ENCODE measurements at places on chromosomes 6 and 20.

DNA sequence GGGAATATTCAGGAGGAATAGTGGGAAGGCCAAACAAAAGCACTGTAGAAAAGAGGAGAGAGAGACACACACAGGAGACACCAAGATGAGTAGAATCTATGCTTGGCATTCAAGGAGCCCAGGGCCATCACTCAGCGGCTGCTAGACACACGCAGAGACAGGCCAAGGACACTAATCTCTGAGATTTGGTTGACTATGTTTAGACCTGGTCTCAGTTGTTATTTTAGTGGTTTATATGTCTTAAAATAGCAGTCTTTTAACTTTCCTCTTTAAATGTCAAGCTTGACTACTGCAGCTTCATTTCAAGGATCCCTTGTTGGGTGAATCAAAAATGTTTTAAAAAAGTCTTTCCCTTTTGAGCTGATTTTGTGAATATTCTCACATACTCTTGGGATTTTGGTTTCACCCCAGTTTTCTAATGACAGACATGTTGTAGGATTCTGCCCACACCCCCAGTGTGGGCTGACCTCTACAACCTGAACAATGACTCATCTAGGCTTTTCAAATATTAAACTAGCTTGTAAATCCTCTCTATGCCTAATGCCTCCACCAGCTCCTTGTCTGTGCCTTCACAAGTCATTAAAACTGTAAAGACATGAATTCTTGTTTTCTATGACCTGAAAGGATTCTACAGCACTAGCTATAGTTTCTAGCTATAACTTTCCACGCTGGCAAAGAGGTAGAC, 142.7 kb upstream of the EXOC2 start:
- DNase-seq: no peak

- DNase-seq: no peak
These were observed 1.2 kb upstream of the KCNB1 start for GRCh38 chr20:49483696-49484123.

DNA sequence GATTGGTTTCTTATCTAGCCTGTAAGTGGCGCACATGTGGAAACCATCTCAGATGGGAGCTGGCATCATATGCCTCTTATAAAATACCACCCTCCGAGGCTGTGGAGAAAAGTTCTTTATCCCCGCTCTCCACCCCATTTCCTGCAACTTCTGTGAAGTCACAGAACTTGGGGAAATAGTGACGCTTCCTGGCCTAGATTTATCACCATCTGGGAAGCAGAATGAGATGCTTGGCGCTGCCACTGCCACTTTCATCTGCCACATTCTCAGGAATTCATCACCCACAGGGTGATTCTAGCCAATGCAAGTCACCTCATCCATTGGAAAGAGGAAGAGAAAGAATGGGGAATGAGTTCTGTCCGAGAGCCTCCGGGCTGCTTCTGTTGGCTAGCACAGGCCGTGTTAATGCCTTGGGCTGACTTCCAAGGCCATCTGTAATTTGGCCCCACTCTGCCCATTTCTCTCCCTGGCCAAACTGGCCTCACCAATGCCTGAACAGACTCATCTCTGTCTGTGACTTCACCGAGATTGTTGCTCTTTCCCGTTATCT, 148.8 kb upstream of the SOX4 start:
- no peak for DNase-seq

- DNase-seq: no peak
These were observed 5.0 kb upstream of the CD40 start for GRCh38 chr20:46113113-46113470.

- no peak for DNase-seq
These were observed 17.1 kb downstream of the TTLL2 start for GRCh38 chr6:167341665-167342655.

- DNase-seq: no peak
These were observed 3.7 kb downstream of the FOXF2 start for GRCh38 chr6:1392813-1393640.

DNA sequence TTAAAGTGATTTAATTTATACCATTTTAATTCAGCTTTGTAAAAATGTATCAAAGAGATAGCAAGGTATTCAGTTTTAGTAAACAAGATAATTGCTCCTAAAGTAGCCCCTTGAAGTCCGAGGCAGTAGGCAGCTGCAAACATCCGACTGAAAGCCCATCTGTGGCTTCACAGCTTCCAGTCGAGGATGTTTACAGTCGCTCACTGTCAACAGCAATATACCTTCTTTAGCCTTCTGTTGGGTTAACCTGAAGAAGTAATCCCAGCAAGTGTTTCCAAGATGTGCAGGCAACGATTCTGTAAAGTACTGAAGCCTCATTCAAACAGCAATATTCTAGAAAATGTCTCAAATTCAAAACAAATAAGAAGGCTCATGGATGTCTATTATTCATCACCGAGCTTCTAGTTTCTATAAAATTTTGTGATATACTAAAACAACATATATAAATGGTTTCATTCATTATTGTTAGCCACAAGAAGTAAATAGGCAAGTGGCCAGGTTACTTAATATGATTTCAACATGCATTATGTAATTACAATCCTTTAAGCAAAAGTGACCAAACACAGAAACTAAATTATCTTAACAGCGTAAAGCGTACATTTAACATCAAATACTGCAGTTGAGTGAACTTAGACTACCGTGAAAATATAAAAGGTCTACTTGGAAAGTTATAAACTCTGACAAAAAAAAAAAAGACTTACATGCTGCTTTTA, 115.0 kb downstream of the OGFRL1 start:
- DNase-seq: no peak

DNA sequence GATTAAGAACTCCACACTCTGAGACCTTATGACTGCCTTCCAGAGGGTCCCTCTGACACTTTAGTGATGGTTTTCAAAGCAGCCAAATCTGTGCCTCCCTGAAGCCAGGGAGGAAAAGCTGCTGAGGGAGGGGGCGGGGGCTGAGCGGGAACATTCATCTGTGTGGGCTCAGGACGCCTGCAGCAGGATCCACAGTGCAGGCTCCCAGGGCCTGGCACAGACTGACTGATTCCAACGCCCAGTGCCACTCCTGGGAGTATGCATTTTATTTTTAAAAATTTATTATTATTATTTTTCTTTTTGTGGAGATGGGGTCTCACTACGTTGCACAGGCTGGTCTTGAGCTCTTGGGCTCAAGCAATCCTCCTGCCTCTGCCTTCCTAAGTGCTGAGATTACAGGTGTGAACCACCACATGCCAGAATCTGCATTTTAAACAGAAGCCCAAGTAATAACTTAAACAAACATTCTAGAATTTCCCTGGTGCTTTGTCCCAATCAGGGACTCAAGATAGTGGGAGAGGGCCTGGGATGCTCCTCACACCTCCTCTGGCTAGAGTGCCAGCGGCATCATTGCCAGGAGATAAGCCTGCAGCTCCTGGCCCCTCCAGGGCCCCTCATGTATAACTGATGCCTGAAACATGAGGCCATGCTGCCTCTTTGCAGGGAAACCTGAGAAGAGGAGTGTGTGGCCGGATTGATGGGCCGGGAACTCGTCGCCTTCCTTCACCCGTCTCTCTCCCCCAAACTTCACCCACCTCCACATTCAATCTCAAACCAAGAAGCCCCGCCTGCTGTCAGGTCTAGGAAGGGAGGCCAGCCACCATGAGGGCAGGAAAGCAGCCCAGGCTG, 438 bp upstream of the TMC2 start:
- DNase-seq: no peak

All from muscle of back (tissue), 13 donors.